ENCODE measurements at places on chromosomes 3 and 15.
A peak's percentile ranks its signal among the peaks of the same experiment; 100 is the strongest.

DNA sequence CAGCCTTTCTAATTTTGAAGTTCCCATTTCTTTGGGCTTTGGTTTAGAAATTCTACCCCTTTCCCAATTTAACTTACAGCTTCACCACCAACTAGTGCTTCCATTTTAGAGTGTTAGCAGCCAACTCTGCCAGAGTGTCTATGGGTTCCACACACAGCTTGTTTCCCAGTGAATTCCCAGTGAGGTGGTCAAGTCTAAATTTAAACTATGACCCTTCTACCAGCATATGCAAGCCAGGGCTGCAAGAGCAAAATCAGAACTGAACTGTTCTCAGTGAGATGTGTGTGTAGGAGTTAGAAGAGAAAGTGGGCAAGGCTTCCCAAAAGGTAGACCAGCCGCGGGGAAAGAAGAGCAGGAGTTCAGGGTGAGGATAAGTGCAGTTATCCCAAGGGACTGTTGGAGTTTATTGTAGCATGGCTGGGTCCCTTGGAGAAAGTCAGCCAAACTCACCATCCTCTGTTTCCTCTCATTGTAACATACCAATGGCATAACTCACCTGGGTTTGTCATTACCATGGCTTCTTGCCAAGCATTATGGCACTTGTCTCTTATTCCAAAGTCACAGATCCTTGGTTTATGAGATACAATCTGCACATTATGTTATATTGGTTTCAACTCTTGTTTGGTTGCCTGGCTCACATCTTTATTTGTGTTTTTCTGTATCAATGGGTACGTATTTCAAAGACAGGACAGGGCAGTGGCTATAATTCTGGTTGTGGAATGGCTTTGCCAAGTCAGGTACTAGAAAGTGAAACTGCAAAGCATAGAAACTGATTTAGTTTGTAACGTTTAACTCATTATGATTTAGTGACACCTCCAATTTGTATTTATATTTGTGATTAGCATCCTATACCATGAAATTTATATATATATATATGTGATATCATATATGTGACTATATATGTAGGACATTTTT lies 130.2 kb upstream of the UMPS start:
- DNase-seq, result no peak

- DNase-seq, result no peak
These were observed 8.0 kb downstream of the ZBBX start for GRCh38 chr3:167372138-167372537.

- no peak for DNase-seq
These were observed 246.2 kb downstream of the PLCL2 start for GRCh38 chr3:17130956-17131355.

DNA sequence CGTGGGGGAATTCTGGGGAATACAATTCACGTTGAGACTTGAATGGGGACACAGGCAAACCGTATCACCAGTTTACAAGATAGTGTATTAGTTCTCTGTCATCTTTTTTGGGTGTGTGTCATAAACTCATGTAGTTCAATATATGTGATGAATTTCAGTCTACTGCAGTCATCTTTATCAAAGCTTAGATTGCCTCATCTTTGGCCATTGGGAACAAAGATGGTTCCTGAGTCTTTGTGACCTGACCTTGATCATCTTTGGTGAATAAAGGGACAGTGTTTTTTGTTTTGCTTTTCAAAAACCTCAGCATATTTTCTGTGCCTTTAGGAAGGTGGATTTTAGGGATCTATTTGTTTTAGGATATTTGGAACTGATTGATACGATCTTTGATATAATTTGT lies 23.3 kb downstream of the LRCH3 start:
- DNase-seq, result no peak

DNA sequence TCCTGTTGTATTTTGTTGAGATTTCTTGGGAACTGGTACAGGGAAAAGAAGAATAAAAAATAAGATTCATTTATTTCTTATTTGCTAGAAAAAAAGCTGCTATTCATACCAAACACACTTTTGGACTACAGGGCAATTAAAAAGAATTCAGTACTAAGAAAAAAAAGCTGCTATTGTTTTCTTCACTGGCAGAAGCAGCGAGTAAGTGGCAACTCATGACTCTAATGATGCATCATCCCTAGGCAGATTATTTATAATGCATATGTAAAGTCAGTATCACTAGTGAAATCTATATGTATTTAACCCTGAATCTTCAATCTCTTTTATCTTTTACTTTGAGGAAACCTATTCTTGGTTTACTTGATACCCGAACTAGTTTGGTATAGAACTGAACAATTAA lies 15.2 kb downstream of the PFN2 start:
- peak; percentile 37 for DNase-seq

DNA sequence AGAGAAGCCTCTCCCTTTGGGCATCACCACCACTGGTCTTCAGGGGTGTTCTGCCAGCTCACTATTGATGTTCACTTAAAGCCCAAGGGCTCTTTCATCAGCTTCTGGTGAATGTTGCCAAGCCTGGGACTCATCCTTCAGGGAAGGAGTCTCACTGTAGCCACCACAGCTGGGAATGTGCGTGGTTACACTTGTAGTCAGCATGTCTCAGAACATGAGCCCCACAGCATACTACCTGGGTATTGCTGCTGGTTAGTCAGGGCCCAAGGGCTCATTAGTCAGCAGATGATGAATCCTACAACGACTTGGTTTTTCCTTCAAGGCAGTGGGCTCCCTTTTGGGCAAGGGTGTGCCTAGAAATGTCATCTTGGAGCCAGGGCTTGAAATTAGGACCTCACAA lies 412.9 kb downstream of the VGLL3 start:
- no peak for DNase-seq

DNA sequence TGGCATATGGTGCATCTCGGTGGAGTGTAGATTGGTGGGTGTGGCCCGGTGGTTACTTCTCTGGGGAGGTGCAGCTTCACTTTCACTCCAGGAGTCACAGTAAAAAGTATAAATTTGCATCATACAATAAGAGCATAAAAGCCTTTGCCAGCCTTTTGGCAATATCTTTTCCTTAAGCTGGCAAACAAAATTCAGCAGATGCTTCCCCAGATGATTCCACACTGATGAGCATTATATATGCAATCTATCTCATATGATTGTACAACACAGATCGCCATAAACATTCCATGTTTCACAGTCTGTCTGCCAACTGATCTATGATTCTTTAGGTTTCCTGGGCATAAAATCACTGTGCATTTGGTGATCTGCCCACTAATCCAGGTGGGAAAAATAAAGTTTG lies 120.2 kb upstream of the ALCAM start:
- DNase-seq, result no peak

- no peak for DNase-seq
These were observed 47.8 kb upstream of the CGNL1 start for GRCh38 chr15:57328479-57328878.

GRCh38 chr15:67968564-67968963 lies 85.6 kb upstream of the PIAS1 start:
- no peak for DNase-seq

DNA sequence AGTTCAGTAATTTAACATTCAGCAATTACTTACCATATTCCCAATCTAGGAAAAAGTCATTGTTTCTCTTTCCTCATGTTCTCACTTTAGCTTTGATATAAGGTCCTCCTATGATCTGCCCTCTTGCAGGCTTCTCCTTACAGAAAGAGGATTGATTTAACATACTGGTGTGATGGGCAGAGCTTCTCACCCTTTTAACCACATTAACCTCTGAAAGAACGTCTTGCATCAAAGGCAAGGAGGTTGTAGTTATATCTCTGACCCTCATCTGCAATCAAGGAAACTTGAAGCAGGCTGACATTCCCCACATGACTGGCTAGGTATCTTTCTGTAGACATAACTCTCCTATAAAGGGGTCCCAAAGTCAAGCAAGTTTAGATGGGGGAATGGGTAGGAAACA lies 39.5 kb downstream of the BTLA start:
- DNase-seq, result no peak

DNA sequence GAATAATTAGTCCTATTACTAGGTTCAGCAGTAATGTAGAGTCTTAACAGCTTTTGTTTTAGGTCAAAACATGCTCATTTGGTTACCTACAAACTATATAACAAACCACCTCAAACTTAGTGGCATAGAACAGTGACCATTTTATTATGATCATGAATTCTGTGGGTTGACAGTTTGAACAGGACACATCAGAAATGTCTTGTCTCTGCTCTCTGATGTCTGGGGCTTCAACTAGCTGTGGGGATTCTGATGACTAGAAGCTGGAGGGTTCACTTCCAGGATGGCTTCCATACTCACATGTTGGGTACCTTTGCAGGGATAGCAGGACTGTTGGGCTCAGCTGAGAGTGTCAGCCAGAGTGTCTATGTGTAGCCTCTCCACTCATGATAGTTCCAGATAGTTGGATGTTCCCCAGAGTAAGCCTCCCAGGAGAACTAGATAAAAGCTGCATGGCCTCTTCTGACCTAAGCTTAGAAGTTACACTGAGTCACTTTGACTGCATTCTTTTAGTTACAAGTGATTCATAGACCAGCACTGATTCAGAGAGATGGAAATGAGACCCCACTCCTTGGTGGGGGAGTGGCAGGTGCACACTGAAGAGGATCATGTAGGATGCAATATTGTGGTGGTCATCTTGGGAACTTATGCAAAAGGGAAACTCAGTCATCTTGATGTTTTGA lies 32.6 kb downstream of the PLCL2 start:
- DNase-seq, result peak; percentile 40

DNA sequence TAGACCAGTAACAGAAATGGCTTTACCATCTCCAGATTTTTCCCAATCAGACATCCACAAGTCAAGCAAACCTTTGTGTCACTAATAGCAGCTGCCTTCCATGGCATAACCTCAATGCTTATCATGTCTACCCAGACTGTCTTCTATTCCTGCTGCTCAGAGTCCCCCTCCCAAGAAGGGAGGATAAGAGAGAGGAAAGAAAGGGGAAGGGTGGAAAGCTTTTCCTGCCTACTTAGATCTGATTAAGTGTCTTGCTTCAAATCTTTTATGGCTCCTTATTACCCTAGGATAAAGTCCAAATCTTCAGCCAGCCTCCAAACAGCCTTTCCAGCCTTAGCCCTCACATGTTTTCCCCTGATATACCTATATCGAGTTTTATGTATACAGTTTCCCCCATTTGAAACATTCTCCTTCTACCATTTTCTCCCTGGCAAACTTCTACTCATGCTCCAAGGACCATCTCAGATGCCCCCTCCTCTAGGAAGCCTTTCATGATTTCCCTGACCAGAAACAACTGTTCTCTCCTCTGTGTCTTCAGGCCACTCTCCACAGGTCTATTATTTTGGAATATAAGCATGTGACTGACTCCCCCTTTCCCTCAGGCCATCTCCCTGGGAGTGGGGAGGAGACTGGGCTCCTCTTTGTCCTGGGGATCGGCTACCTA lies 7.9 kb upstream of the SSUH2 start:
- DNase-seq, result no peak
